Stimulated activated CD4-positive, alpha-beta T cell treated with anti-CD3 and anti-CD28 coated beads, Interleukin-15, amount 100 ng/mL, for 1 hour (primary cell): ENCODE measurements at places on chromosomes 12 and 14.

- no peak for DNase-seq
Measured at GRCh38 chr14:36580856-36581831, 1.3 kb downstream of the NKX2-8 start.

GRCh38 chr14:69079188-69079742 is 73.7 kb downstream of the DCAF5 start:
- DNase-seq: no peak

GRCh38 chr14:31059152-31059924 is 33.2 kb upstream of the STRN3 start:
- DNase-seq: no peak

- no peak for DNase-seq
Measured at GRCh38 chr14:56145965-56146364, 27.8 kb downstream of the PELI2 start.

- no peak for DNase-seq
Measured at GRCh38 chr14:69612014-69612782, 802 bp downstream of the SUSD6 start.

GRCh38 chr12:106801830-106802533 is 27.5 kb downstream of the RIC8B start:
- DNase-seq: no peak

DNA sequence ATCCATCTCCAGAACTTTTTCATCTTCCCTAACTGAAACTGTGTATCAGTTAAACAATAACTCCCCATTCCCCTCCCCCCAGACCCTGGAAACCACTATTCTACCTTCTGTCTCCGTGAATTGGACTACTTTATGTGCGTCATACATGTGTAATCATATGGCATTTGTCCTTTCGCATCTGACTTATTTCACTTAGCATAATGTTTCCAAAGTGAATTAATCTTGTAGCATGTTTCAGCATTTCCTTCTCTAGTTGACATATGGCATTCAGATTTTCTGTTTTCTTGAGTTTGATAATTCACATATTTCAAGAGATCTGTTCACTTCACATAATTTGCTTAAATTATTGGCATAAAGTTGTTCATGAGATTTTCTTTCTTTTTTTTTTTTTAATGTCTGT is 9.8 kb downstream of the CYP46A1 start:
- no peak for DNase-seq

- no peak for DNase-seq
Measured at GRCh38 chr12:45418520-45418919, 202.6 kb downstream of the ANO6 start.

- DNase-seq: no peak
Measured at GRCh38 chr12:32344047-32344446, 55.3 kb upstream of the FGD4 start.

- DNase-seq: no peak
Measured at GRCh38 chr14:90297876-90298629, 33.7 kb downstream of the NRDE2 start.

DNA sequence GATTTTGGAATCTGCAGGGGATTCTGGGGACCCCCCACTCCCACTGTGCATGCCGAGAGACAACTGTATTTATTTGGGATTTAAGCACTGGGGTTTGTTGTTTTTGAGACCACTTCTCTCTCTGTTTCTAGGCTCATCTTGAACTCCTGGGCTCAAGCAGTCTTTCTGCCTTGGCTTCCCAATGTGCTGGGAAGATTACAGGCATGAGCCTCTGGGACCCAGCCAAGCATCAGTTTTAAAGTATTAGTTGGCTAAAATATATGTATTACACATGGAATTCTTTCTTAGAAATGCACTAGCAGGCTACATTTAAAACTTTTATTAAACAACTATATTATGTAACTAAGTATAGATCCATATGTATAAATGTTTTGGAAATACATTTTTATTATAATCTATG is 78.3 kb downstream of the AEBP2 start:
- DNase-seq: no peak

DNA sequence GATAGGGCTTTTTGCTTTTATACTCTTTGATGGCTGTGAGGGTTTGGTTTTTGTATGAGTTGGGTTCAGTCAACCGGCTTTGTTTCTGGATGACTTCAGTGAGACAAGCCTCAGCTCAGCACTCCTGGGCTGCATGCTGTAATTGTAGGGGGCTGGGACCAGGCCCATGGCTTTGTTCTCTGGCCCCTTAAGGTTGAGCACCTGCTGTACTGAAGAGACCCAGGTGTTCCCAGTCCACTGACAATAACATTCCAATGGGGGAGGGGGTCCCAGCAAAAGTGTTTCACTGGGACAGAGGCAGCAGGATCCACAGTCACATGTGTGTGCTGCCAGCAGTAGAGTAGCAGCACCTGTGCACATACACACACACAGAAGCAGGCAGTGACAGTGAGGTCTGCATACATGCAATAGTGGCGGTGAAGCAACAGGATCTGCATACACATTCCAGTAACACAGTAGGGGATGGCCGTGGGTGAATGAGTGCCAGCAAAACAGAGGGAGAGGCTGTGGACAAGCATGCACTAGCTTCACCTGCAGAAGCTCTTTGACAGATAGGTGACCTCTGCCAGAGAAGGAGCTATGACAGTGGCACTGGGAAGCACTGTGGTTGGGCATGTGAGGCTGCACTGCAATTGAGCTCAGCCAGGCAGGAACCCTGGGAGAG is 240.4 kb downstream of the ASCL1 start:
- DNase-seq: no peak

- DNase-seq: no peak
Measured at GRCh38 chr14:42421377-42422078, 814.9 kb downstream of the LRFN5 start.

DNA sequence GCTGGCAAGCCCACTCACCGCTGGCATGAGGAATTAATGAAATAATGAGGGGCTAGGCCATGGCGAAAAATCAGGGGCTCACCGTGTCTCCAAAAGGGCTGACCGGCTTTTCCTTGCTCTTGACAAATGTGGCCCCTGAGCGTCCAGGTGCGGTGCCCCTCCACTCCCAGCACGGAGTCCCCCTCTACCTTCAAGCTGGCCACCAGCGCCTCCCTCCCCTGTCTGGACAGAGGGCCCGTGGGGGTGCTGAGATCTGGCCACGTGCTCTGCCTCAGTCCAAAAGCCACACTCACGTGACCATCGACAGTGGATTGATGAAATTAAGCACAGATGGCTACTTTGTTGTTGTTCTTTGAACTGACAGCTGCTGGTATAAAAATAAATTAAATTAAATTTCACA is 78.8 kb upstream of the BCL11B start:
- no peak for DNase-seq

DNA sequence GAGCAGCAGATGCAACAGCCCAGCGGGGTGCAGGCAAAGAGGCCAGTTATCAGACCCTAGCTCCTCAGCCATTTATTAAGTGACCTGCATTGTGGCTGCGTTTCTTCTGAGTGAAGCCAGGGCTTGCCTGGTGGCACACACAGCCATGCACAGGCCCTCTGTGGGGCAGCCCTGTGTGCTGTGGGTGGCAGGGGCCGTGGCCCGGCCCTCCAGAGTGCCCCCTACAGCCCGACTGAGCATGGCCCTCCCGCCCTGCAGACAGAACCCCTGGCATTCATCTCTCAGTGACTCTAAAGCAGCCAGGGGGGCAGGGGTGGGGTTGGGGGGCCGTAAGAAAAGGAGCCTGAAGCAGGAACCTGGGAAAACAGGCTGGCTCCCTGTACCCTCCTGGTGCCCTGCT is 226.0 kb upstream of the PWP1 start:
- no peak for DNase-seq

GRCh38 chr12:12180136-12180535 is 86.7 kb downstream of the LRP6 start:
- no peak for DNase-seq

DNA sequence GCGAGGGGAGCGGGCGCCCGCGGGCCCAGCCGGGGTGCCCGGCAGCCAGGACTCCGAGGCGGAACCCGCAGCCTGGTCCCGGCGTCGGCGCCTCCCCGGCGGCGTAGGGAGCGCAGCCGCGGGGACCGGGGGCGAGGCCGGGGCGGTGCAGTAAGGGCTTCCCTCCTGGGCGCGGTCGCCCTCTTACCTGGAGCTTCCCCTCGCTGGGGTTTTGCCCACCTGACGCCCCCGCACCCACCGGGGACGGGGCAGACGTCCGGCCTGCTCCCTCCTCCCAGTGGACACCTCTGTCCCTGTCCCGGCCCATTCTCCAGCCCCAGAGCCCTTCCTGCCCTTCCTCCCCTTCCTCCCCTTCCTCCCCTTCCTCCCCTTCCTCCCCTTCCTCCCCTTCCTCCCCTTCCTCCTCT is 413 bp upstream of the TUBA1C start:
- DNase-seq: peak; percentile 16

- DNase-seq: no peak
Measured at GRCh38 chr14:99703381-99703780, 19.3 kb downstream of the CYP46A1 start.

GRCh38 chr14:23447361-23448350 is 12.2 kb upstream of the MYH7 start:
- DNase-seq: no peak

DNA sequence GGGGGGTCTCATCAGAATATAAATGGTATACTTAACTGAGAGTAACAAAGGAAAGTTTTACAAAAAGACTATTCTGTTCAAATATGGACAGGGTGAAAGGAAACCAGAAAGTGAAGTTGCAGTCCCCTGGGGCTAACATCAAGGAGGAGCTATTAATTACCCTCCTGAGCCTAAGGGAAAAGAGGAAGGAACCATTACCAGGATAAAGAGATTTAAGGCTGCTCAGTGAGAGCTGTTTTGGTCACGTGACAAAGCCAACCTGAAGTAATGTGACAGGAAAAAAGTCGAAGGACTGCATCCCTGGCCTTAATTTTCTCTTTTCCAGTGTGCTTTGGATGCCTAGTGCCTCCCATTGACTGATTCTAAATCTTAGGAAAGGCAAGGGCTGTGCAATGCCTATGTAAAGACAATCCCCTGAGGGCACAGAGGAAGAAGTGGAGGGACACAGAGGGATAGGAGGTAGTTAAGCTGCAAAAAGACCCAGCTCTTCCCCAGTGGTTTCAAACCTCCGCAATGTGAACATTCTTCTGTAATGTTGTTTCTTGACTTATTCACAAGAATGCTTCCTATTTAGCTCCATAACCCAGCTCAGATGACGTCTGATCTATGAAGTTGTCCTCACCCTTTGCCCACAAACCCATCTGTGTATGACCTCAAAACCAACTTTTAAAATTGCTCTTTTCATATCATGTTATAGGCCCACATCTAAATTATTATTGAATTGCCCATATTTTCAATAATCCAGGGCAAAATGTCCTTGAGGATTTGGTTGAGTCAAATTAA is 187.7 kb upstream of the DCN start:
- no peak for DNase-seq
